ENCODE measurements at places on chromosomes 6 and 20.

- no peak for DNase-seq
Measured at GRCh38 chr6:170063431-170063830, 227.4 kb downstream of the DLL1 start.

DNA sequence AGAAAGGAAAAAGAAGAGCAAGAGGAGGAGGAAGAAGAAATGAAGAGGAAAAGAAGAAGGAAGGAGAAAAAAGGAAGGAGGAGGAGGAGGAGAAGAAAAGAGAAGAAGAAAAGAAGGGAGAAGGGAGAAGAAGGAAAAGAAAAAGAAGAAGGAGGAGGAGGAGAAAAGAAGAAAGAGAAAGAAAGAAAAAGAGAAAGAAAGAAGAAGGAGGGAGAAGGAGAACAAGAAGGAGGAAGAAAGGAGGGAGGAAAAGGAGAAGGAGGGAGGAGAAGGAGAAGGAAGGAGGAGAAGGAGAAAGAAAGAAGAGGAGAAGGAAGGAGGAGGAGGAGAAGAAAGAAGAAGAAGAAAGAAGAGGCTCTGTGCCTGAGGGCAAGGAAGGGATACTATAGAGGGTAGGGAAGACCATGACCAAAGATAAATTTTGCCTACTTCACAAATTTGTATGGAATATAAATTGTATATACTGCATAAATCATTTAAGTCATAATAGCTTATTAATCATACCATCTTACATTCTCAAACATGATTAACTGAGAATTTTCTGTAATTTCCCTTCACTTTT, 55.7 kb downstream of the SESN1 start:
- DNase-seq: no peak

DNA sequence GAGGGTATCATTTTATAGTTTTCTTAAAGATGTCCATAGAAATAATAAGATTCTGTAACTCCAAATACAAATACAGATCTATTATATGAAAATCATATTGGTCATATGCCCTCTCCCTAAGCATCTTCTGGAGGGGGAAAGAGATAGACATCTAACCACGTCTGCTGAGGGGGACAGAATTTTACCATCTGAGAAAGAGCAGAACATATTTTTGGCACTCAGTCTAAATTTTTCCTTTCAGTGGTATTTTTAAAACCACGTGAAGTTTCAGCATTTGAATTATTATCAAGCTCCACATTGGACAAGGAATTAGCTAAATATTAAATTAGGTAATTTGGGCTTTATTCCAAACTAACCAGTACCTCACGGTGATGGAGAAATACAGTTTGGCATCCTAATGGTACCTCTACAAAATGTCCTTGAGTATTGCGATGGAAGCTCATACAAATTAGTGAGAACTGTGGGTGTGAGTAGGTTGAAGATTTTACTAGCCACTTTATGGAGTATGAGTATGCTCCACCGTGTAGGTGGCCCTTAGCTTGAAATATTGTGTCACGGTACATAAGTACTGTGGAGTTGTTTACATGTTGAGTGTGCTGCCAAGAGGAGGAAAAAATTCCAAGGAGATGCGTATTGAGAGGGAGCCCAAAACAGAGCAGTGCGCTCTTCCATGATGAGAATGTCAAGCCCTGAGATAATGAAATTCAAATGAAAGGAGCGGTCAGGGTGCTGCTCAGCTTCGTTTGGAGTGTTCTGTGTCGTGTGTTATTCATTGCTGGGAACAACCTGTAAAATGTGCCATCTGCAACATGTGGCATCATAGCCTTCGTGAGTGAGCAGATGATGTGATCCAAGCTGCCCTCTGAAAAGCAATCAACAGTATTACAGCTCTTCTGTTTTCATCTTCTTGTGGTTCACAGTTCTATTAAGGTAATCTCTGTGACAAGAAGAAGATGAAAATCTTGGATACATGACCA, 48.4 kb upstream of the PHACTR2 start:
- DNase-seq: no peak

DNA sequence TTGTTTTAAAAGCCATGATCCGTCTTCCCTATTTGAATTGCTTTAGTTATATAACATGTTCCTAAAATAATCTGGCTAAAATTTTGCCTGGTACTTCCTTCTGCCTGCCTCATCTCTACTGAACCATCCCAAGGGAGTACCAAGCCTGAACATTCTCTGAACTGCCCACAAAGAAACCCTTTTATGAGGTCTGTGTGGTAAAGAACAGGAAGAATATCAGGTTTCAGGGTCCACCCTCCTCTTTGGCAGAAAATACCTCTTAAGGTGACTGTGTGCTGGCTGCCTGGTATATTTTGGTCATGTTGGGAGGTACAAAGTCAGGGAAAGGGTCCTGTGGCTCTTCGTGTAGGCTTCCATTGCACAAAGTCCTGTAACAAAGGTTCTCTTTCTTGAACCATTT, 574.1 kb upstream of the CHD6 start:
- no peak for DNase-seq

GRCh38 chr6:157012355-157012754, 235.2 kb downstream of the ARID1B start:
- no peak for DNase-seq

DNA sequence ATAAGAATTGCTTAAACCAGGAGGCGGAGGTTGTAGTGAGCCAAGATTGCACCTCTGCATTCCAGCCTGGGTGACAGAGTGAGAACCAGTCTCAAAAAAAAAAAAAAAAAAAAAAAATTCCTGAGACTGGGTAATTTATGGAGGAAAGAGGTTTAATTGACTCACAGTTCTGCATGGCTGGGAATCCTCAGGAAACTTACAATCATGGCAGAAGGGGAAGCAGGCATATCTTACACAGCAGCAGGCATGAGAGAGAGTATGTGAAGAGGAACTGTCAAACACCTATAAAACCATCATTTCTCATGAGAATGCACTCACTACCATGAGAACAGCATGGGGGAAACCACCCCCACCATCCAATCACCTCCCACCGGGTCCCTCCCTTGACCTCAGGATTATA, 1.8 kb upstream of the FKBP1A start:
- no peak for DNase-seq

- DNase-seq: no peak
Measured at GRCh38 chr6:21804941-21805610, 211.5 kb downstream of the SOX4 start.

DNA sequence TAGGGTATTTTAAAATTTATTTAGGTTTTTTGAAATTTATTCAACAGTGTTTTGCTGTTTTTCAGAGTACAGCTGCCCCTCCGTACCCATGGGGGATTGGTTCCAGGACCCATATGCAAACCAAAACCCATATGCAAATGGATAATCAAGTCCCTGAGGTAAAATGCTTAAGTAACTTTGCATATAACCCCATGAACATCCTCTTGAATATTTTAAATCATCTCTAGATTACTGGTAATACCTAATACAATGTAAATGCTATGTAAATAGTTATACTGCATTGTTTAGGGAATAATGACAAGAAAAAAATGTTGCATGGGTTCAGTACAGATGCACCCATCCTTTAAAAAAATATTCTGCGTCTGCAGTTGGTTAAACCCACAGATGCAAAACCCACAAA, 547.9 kb upstream of the CDH4 start:
- DNase-seq: no peak

DNA sequence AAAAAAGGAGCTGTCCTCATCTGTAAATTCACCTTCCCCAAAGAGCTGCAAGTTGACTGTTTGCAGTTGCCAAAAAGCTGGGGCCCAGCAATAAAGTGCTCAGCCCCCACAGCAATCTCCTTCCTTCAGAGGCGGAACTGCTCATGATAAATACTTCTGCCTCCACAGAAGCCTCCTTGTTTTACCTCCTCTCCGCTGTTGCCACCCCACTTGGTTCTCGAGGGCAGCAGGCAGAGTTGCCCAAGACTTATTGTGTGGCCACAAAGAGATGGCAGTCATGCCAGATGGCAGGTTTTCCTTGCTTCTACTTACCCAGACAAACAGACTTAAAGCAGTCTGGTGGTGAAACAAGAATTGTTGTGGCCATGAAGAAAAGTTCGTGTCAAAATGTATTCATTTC, 66.3 kb downstream of the SLX4IP start:
- no peak for DNase-seq

DNA sequence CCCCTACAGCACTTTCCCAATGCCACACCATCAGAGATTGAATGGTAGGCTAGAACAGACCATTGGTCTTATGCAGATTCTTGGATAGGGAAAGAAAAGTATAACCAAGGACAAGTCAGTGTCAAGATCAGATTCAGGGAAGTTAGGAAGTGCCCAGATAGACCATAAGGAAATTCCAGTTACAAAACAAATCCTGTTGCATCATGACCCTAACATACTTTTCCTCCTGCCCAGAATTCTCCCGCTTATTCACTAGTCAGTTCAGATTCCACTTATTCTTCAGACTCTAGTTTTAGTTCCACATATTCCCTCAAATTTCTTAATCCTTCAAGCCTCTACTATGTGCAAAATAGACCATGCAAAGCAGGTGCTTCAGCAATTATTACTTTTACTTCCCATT, 20.7 kb downstream of the METTL24 start:
- no peak for DNase-seq

DNA sequence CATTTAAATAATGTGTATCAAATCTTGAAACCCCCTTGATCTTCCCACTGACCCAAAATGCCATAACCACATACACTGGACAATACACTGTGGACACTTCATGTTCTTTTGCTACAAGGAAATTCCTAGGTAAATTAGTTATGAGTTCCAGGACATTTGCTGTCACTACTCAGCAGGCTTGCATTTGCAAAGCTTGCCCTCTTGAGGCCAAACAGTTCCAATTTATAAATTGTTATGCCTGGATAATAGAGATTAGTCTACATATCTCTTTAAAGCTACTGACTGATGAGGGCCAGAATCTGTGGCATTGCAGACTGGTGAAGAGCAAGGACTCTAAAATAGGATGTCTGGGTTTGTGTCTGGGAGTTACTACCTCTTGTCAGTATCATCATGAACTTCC, 17.4 kb upstream of the RAB32 start:
- no peak for DNase-seq

GRCh38 chr6:120272038-120272437, 922.5 kb upstream of the MAN1A1 start:
- no peak for DNase-seq

GRCh38 chr6:43953794-43954310, 173.4 kb downstream of the MRPL14 start:
- DNase-seq: no peak

DNA sequence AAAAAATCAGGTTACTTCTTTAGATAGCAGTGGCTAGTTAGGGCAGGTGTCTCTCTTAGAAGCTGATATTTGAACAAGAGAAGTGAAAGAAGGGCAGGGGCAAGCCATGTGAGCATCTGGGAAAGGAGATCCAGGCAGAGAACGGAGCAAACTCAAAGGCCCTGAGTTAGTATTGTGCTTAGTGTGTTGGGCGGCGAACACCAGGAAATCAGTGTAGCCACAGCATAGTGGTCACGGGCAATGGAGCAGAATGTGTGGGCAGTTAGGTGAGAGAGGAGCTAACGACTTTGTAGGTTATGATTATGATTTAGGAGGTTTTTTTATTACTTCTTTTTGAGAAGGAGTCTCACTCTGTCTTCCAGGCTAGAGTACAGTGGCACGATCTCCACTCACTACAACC, 229.3 kb downstream of the TMEM242 start:
- no peak for DNase-seq

DNA sequence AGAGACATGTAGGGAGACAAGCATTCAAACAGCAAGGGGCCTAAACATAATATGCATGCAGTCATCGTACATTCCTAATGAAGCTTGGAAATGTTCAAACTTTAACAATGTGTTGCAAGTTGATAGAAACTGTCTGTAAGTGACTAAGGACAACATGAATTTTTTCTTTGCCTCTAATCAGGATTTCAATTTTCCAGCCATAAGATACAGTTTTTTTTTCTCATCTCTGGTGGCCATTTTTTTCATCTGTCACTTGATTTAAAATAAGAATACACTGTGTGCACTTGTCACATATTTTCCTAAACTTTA, 22.2 kb upstream of the MTRF1L start:
- no peak for DNase-seq

- no peak for DNase-seq
Measured at GRCh38 chr6:138018297-138018696, 88.9 kb downstream of the PERP start.
